ENCODE measurements at places on chromosomes 2 and 18.

DNA sequence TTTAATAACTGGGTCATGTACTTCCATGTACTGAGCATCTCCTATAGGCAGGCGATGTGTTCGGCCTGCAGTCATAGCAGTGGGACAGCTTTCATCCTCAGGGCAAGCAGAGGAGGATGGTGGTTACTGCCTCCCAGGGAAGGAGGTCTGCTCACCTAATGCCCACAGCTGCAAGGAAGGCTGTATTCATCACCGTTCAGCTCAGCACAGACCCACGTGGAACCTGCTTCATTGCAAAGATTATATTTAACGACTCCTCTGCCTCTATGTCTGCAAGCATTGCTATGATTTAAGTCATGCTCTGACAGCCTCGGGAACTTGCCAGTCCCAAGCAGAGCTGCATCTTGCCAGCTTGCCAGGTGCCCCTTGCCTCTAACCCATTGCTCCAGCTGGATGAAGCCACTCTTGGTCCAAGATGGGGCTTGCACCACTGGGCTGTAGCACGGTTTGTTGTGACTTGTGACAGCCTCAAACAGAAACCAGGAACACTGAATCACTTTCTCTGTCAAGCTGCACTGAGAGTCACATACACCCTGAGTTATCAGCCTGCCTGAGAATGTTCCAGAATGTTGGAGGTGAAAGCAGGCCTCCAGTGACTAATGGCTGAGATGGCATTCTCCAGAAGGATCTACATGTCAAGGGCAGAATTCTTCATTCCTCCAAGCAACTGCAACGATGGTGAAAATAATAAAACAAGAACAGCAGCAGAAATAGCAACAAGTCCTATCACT, 651.1 kb upstream of the ID2 start:
- no peak for DNase-seq

GRCh38 chr2:105736145-105736544, 8.6 kb upstream of the NCK2 start:
- no peak for DNase-seq

DNA sequence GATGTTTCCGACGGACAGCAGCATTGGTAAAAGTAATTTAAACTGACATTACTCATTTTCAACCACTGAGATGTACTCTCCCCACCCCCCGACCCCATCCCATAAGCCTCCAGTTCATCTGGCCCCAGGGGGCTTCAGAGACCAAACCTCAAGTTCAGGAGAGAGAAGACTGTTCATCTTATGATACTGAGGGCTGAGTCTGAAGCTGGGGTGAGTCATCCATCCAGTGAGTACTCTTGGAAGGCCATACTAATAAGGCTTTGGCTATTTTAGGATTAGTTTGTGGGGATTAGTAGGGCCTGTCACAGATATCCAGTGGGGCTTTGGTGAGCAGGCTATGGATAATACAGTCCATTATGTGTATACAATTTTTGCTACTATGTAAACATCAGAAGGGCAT, 125.3 kb upstream of the APCDD1 start:
- no peak for DNase-seq

- no peak for DNase-seq
Measured at GRCh38 chr2:145777914-145778313, 1258.0 kb upstream of the ZEB2 start.

DNA sequence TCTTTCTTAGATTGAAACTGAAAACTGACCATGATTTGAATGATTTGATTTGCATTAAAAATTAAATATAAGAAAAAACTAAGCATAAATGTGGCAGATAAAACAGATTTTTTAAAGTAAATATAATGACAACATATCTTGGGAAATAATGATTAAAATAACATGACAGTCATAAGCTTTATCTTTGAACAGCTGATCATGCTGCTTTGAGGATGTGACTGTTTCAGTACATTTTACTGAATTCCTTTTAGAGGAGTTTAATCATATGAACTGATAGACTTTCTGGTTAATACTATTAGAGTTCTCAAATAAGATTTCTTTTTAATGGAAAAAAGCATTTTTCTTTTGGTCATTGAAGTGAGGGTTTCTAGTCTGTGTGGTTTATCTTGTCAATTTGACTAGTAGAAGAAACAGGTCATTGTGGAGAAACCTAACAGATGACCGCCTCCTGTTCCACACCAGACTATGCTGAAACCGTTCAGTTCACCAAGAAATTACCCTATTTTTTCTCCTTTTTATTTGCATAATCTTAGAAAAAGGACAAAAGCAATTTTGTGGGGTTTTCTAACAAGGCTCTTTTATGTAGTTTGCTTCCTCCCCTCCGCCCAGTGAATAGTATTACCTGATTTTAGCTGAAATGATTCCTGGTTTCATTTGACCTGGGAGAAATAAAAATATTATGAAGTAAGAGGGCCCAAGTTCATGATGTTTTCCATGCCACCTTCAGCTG, 262.1 kb downstream of the PTGR3 start:
- no peak for DNase-seq

DNA sequence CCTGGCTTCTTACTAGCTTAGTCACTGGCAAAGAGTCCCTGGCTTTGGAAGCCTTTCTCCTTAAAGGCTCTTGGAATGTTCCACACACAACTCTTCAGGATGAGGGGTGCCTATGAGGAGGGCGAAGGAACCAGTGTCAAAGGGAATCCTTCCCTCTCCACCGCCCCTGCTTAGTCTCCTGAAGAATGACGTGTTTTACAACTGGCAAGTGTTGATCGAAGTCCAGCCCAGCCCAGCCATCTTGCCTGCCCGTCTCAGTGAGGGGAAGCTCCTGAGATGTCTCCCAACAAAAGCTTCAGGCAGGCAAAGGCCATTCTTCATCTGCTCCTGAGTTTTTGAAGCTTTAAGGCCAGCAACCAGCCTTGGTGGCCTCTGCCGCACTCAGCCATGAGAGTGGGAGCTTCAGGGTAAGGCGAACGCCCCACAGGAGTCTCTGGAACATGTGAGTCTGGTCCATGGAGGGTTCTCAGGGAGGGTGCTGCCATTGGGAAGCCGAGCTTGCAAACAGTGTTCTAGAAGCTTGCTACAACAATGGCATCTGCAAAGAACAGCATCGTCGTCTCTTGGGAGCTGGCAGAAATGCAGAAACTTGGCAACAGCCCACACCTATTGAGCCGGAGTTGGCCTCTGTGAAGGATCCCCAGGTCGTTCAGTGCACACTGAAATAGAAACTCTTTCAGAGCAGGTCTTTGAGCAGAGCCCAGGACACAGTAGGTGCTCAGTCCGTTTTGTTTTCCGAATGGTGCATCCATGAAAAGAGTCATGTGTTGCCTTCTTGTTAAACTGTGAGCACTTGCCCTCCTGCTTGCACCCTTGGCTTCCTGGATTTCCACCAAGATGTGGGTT, 220.7 kb downstream of the SEPTIN10 start:
- DNase-seq, result no peak

GRCh38 chr2:96954011-96954846, 32.2 kb downstream of the FAM178B start:
- no peak for DNase-seq

GRCh38 chr2:240947607-240948006, 41.5 kb downstream of the CROCC2 start:
- DNase-seq, result no peak

DNA sequence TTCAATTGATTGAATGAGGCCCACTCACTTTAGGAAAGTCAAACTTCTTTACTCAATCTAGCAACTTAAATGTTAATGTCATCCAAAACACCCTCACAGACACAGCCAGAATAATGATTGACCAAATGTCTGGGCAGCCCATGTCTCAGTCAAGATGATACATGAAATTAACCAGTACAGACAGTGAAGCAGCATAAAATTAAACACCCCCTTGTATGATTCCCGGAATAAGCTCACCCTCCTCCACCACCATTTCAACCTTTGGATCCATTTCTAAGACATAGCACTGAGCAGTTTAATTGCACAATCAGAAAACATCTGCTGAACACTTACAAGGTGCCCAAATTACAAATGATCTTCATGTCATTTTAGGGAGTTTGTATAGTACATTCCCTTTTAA, 570.7 kb upstream of the ID2 start:
- no peak for DNase-seq

Data from thymus (tissue), 14 donors.